KG1 (cell line): ENCODE measurements at places on chromosomes 4 and X.

DNA sequence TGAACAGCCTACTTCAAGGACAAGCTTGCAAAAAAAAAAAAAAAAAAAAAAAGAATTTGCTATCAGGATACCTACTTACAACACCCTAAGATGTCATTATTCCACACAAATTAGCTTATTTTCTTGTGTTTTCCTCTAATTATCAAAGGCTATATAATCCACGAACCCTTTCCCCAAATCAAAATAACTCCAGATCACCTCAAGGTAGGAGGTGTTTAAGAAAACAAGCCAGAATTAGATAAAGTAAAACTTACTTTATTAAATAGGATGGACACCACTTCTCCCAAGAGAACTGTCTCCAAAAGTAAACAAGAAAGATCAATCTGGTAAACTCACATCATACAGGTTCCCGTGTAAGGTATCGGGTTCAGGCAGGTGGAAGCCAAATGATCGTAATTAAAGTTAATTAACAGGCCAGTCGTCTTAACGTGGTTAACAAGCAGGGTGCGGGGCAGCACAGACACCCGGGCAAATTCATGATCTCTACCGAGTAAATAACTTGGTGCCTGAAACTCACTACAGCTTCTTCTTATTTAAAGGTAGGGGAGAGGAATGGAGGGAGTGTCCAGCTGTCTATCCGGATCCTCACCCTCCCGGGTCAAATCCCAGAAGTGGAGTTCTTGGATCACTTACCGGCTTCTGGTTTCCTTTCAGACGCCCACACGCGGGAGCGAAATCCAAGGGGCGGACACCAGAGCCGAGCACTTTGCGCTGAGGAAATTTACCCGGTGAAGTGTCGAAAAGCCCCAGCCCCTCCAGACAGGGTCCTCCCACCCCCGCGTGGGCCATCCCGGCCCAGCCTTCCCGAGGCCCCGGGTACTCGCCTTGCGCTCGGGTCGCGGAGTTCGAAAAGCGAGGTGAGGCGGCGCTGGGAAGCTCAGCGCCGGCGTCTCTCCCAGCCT is 708 bp downstream of the ARAP2 start:
- peak; percentile 72 for DNase-seq

- DNase-seq = no peak
Observed at GRCh38 chr4:159856451-159856850, 753.6 kb downstream of the RAPGEF2 start.

GRCh38 chr4:7381221-7381889 is 53.4 kb downstream of the PSAPL1 start:
- DNase-seq = no peak

- no peak for DNase-seq
Observed at GRCh38 chr4:21900211-21900610, 48.4 kb downstream of the KCNIP4 start.

GRCh38 chr4:17760626-17761025 is 20.8 kb downstream of the FAM184B start:
- DNase-seq = no peak
